ENCODE measurements at places on chromosomes 1 and 21.
A peak's percentile ranks its signal among the peaks of the same experiment; 100 is the strongest.

- DNase-seq: no peak
Measured at GRCh38 chr1:30420519-30421050, 302.8 kb downstream of the MATN1 start.

DNA sequence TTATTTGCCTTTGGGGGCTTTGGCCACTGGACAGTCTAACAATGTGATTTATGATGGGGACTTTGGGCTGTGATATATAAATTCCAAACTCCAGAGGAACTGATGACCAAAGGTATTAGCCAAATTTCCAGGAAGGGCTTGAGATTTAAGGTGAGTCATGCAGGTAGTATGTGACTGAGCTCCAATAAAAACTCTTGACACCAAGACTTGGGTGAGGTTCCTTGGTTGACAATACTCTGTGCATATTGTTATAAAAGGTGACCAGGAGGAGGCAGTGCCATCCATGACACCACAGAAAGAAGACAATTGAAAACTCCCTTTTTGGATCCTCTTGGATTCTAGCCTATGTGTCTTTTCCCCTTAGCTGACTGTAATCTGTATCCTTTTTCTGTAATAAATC, 392.7 kb upstream of the LRRC7 start:
- no peak for DNase-seq

DNA sequence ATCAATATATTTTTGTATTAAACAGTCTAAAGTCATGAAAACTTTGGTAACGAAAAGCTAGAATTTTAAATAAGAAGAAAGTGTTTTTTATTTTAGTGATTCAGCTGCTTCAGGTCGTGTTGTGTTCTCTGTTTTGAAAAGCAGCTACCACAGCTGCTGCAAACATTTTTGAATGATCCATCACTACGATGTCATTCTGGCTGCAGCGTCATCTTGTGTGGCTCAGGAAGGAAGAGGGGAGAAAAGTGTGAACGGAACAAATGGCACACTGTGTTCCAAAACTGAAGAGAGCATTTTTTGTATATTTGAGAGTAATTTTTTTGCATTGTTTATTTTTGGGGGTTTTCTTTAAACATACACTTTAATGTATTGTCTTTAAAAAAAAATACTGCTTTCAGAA, 323.0 kb upstream of the ADGRL2 start:
- no peak for DNase-seq

- DNase-seq: no peak
Measured at GRCh38 chr1:195973311-195973904, 634.8 kb downstream of the KCNT2 start.

- no peak for DNase-seq
Measured at GRCh38 chr1:44212355-44213221, 683 bp upstream of the DMAP1 start.

GRCh38 chr1:119631433-119632102, 16.5 kb downstream of the ZNF697 start:
- no peak for DNase-seq

GRCh38 chr1:223177681-223178080, 34.6 kb upstream of the TLR5 start:
- peak; percentile 37 for DNase-seq
